EL (cell line): ENCODE measurements at places on chromosomes 5 and 9.

GRCh38 chr5:112975721-112976431, 722 bp upstream of the DCP2 start:
- DNase-seq = no peak

- no peak for DNase-seq
Observed at GRCh38 chr5:109792613-109793012, 102.9 kb downstream of the MAN2A1 start.

DNA sequence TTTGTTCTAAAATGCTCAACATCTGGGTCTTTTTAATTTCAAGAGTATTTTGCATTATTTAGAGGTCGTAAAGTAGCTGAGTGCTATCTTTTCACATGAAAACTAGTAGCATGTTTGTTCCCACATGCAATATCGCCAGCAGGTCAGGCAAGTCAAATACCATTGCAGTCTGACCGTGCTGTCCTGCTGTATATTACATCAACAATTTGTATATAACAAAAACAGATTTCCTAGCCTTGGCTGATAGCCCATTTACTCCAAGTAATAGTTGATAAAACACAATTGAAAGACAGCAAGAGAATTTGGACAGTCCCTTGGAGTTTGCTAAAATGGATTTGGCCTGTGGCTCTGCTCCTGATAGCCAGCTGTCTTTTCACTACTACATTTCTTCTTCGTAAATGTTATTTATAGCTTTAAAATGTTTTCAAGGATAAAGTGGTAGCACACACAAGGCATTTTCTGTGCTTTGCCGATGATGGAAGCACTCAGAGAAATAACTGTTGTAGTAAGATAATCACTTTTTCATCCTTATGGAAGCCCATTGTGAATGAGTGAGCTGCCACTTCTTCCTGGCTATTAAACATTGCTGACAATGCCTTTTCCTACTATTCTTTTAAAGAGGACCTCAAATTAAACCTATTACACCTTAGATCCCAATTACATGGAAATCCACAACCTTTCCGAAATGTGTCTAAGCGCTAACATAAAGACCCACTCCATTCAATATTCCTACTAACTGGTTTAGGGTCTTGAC, 992.1 kb downstream of the MAT2B start:
- DNase-seq = no peak

DNA sequence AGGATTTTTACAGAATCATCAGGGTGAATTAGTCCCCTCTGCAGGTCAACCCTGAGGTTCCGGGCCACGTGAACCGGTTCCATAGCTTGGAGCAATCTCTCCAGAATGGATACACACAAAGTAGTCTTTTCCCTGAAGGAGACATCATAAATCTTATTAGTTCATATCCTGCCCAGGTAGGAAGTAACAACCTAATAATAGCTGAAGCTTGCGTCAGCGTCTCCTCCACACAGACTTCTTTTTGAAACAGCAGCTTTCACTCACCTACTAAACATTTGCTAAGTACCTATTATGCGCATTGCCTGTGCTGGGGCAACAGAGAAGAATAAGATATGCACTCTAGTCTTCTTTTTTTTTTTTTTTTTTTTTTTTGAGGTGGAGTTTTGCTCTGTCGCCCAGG, 9.4 kb downstream of the PSMD5 start:
- no peak for DNase-seq

- DNase-seq = no peak
Observed at GRCh38 chr5:136052692-136053335, 24.0 kb downstream of the TGFBI start.

GRCh38 chr9:129646654-129647053, 4.7 kb upstream of the ASB6 start:
- no peak for DNase-seq

- DNase-seq = no peak
Observed at GRCh38 chr9:33256236-33256635, 8.3 kb downstream of the BAG1 start.

DNA sequence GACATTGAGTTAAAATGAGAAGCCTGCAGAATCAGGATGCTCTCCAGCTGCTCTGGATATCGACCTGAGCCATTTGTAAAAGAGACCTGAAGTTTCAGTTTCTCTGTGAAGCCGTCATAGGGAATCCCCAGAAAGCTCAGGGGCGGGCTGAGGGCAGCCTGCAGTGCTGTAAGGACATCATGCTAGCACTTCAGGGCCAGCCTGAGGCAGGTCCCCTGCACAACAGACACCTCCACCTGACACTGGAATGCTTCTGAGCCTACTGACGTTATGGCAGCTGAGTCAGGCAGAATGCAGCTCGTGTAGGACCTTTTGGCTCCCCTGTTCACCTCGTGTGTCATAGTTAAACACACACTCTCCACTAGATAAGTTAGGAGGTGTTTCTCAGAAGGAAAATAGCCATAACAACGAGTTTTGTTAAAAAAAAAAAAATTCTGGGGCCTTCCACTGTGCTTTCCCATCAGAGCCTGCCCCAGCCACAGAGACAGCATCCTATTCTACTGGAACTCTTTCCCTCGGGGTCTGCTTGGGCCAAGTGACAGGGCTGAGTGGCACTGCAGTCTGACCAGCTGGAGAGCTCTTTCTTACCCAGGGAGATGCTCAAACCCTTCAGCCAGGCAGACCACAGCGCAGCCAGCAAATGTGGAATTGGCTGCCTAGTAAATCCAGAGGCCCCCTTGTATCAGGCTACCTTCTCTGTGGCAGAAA, 354.9 kb downstream of the DIRAS2 start:
- no peak for DNase-seq
